ENCODE measurements at places on chromosomes 16 and 17.
A peak's percentile ranks its signal among the peaks of the same experiment; 100 is the strongest.

GRCh38 chr17:39673335-39674081 lies 5.3 kb downstream of the PNMT start:
- DNase-seq = no peak

GRCh38 chr16:5575646-5576245 lies 478.2 kb upstream of the EEF2KMT start:
- DNase-seq = no peak

- no peak for DNase-seq
Measured at GRCh38 chr17:37092071-37092470, 143.3 kb downstream of the AATF start.

DNA sequence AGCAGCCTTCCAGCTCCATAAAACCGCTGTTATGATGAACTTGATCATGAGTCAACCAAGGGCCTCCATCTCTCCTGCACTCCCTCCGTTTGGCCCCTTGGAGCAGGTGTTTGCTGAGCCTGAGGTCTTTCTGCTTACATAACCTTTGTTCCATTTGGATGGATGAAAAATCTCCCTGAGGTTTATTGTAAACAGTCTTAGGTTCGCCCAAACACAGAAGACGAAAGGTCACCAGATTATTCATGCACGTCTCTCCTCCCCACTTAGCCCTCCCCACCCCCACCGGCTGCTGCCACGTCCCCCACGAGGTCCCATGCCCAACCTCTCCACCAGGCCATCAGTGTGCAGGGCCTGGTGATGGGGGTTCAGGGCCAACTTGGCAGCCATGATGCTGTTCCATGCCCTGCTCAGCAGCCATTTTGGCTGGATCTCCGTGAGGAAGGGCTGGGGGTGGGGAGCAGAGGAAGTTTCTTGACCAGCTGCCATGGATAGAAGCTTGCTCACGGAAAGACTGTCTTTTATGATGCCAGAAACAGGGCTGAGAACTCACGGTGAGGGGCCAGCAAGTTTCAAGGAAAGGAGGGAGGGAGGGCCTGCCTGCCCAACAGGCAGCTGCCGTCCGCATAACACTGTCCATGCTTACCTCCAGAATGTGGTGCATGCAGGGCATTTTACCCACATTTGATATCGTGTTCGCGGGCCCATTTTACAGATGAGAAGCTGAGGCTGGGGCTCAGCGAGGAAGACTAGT lies 47.8 kb upstream of the FOXF1 start:
- no peak for DNase-seq

DNA sequence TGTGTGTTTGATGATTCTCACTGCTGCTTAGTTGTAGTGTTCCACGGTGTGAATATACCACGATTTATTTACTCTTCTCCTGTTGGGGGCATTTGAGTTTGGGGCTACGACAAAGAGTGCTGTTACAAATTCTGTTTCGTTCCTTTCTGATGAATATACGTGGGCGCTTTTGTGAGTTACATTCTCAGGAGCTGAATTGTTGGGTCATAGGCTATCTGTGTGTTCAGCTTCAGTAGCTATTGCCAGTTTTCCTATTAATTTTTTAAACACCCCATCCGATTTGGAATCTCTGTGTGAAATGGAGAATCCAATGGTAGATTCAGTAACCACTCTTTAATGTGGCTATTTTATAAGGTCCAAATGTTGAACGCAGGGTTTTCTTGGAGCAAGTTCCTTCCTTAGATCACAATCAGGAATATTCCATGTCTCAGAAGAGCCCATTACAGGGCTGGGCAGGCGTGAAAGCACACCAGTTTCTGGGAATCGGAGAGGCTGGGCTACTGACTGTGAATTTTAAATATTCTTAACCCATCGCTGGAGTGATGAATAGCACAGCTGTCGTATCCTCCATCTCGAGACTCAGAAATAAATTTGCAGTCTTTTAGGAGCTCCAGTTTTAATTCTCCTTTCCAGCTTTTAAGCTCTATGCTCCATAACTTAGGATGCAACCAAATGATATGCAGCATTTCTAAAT lies 115.9 kb downstream of the PITPNC1 start:
- no peak for DNase-seq

- no peak for DNase-seq
Measured at GRCh38 chr17:66676421-66676820, 158.5 kb upstream of the CACNG5 start.

GRCh38 chr16:84421081-84421937 lies 53.0 kb downstream of the ATP2C2 start:
- no peak for DNase-seq

DNA sequence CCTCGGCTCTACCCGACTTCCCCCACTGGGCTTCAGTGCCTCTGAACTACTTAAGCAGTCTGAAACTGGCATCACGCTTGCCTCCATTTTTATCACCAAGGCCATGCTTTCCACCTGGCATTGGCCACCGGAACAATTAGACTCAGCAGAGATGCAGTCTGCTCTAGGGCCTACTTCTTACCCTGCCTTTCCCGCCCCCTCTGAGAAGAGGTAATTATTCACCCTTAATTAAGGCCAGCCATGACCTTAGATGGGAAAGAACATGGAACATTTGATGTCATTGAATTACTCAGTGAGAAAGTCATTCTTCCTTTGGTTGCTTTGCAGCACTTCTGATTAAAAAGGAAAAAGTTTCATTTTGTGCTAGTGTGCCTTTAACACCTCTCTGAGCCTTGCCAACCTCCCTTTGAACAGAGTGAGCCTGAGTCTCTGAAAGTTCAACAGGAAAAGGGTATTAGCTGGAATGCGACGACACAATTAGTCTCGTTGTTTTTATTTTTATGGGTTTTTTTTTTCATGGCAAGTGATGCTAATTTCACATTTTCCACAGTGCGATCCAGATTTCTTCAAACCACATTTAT lies 60.9 kb upstream of the TNRC6A start:
- peak; percentile 35 for DNase-seq

GRCh38 chr16:89142474-89143195 lies 28.9 kb upstream of the CDH15 start:
- no peak for DNase-seq

- no peak for DNase-seq
Measured at GRCh38 chr17:58331815-58332777, 3.5 kb upstream of the TSPOAP1 start.

DNA sequence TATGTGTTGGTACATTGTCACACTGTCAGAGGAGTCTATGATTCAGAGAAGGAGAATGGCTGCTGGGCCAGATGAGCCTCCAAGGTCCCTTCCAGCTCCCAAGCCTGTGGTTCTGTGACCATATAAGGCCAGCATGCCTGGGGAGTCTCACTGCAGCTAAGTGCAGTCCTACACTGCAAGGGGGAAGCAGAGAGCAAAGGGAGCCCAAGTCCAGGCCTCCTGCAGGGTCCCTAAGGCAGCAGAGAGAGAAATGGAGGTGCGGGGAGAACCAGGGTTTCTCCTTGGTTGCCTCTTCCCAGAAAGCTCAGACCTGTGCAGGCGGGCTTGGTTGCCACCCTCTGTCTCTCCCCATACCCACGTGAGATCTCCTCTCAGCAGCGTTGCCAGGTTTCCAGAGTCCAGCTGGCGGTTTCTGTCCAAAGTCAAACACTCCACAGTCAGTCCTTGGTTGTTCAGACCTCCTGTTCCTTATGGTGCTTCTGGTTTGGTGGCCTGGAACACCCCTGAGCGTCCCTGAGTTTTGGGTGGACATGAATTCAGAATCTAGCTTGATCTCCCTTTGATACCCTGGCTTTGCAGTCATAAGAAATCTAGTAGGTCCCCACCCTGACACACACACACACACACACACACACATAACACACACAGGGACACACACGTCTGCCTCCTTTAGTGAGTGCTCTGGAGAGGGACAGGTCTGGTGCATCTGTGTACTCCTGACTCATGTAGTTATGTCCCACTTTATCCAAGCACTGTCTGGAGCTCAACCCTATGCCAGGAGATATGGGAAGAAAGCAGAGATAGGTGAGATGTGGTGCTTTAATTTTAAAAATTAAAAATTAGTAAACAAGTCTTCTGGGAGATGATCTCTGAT lies 78.8 kb downstream of the GNAO1 start:
- no peak for DNase-seq

- DNase-seq = no peak
Measured at GRCh38 chr17:3008336-3009288, 54.8 kb downstream of the OR1D5 start.

- DNase-seq = no peak
Measured at GRCh38 chr16:77302249-77302648, 103.0 kb downstream of the SYCE1L start.
